Adrenal gland (tissue), 19 donors: ENCODE measurements at places on chromosomes 1 and 21.

DNA sequence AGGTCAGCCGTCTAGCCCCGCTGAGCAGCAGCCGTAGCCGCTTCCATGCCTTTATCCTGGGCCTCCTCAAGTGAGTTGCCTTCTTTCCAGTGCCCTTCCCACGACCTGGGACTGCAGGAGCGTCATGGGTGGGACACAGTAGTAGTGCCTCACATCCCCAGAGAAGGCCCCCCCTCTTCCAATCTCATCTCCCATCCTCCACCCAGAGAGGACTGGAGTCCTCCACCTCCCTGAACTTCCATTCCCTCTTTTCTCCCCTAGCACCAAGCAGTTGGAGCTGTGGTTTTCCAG lies 4.9 kb downstream of the RUSC1 start:
- DNase-seq = no peak

DNA sequence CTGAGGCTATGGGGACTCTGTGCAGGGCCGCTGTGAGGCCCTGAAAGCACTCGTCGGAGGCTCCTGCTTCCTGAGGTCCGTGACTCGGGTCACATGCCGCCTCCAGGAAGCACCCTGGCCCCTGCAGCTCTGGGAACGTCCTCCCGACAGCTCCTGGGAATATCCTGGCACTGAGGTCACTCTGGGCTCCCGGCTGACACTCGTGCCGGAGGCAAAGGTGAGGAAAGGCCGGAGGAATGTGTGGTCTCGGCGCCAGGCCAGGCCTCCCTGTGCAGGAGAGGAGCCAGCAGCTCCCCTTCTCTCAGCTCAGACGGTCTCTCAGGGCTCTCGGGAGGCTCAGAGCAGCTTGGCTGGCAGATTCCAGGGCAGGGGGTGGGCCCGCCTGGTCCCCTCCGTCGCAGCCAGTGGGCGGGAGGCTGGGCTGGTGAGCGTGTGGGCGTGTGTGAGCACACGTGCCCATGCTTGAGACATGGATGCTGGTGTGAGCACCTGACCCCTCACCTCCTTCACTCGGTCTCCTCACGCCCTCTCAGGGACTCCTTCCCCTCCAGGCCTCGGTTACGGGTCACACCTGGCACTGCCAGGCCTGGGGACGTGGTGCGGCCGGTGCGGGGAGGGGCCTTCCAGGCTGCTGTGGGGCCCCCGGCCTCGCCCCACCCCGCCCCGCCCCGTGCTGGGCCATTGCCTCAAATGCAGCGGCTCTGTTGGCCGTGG lies 5.5 kb upstream of the RNF223 start:
- peak; percentile 58 for DNase-seq

- DNase-seq = no peak
Observed at GRCh38 chr1:246591047-246591446, 24.8 kb downstream of the CNST start.

DNA sequence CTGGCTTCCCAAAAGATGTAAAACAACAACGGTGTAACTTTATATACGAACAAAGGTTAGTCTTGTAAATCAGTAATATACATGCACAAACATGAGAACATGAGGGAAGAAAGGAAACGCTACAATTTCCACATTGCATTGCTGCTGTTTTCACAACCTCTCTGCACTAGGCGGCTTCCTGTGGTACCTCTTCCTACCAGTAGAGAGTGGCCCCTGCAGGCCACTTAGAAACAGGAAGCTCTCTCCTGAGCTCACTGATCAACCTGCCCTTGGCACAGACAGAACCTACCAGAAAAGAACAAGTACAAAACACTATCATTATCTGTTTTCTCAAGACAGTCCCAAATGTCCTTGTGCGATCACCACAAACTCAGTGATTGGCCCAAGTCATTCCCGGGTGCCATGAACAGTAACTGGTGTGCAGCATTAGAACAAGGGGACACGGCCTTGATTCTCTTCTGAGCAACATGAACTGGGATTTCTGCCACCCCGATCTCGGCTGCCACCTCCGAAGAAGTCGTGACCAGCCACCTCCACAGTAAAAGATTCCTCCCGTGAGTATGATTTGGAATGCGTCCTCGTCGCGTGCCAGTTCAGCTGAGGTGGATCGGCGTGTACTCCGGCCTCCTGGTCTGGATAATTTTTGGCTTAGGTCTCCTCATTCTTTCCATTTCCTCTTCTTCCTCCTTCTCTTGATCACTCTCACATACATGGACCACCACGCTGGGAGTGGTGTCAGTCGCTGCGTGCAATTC lies 5.7 kb upstream of the KCNE1 start:
- DNase-seq = no peak

- DNase-seq = peak; percentile 89
Observed at GRCh38 chr1:30847358-30847972, 61.1 kb downstream of the SDC3 start.

- DNase-seq = no peak
Observed at GRCh38 chr1:208079161-208079560, 165.0 kb downstream of the PLXNA2 start.

DNA sequence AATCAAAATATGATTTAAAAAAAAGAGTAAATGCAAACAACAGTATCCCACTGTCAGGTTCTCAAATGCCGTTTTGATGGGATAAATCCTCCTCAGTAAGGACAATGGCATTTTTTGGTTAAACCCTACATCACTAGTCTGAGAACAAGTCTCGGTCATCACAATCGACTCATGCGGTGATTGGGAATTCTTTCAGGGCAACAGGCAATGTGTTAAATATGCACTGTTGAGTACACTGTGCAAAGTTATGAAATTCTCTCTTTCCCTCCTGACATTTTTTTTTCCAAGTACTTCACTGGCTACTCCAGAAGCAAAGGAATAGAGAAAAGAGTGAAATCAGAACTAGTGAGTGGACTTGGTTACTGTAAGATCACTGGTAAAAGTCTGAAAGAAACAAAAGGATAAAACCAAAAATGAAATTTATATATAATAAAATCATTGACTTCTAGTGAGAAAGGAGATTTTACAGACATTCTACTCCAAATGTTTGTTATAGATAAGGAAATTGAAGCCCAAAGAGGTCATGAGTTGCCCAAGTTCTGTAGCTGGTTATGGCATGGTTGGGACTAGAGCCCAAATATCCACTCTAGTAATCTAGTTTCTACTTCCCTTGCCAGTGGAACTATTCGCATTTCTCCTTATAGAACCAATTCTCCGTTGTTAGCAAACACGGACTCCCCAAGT lies 111.3 kb downstream of the TGFBR3 start:
- no peak for DNase-seq

DNA sequence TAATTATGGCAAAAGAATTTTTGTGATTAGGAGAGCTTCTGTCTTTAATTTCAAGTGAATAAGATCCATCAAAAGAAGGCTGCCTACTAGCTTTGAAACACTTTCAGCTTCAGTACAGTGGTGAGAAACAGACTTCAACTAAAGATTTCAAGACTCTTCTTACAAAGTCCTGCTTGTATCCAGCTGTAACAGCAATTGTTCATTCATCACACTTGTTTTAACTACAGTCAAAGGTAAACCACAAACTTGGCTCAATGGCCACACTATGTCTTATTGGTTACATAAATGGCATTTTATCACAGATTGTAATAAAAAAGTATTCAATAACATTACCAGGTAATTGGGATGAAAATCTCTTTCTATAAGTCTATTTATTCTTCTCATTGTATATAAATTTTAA lies 59.2 kb downstream of the WARS2 start:
- no peak for DNase-seq

GRCh38 chr1:99217599-99217998 lies 46.7 kb upstream of the PLPPR4 start:
- DNase-seq = no peak

DNA sequence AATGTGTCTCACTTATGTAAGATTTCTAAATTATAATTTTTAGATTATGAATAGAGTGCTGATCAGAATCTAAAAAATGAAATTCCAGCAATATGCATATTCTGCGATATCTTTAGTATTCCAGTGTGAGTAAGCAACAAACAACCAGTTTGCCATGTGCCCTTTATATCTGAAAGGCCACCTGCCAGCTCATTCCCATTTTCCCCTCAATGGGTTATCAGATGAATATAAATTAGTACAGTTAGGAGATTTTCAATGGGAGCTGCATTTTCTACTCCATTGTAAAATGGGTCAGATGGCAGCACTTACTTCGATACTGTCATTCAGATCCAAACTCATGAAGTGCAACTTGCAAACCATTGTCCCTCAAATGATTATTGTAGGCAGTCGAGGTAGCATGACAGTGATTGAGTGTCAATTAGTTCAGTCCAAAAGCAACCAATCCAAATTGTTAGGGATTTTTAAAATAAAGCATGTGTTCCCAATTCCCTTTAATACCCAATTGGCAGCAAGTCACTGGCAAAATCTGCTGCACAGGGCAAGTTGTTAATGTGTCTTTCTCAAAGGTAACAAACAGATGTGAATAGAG lies 680.3 kb downstream of the LRRIQ3 start:
- no peak for DNase-seq

GRCh38 chr1:226203240-226203639 lies 16.7 kb upstream of the ACBD3 start:
- DNase-seq = no peak

DNA sequence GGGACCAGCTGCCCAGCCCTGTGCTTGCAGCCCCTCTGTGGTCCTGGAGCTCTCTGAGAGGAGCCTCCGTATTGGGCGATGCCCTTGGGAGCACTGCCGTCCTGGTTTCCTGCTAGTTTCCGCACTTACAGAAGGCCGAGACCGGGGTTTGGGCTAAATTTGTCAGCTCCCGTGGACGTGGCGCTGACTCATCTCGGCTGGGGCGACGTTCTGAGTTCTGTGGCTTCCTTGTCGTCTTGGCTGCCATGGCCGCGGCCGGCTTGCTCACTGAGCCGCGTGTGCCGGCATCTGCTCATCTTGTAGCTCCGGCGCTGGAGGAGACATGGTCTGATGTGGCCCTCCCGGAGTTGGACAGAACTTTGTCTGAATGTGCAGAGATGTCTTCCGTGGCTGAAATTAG lies 64.9 kb downstream of the PCNT start:
- DNase-seq = no peak
